Bronchial epithelial cell (primary cell): ENCODE measurements at places on chromosomes 2 and 18.
A peak's percentile ranks its signal among the peaks of the same experiment; 100 is the strongest.

DNA sequence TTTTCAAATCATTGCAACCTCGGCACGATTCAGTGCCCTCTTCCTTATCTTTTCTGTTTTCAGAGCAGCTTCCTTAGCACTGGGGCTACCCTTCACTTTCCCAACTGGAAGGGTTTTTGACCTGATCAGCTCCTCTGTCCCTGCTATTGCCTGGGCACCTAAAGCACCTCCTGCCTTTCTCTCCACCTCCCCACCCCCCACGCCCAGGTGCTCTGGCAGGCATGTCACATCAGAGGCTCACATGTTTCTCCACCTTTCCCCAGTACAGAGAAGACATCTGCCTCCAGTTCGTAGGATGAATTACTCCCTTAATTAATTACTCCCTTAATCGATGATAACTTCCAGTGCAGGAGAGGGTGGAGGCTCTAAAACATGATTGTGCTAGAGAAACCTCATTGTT is 88.7 kb upstream of the LCLAT1 start:
- no peak for DNase-seq

DNA sequence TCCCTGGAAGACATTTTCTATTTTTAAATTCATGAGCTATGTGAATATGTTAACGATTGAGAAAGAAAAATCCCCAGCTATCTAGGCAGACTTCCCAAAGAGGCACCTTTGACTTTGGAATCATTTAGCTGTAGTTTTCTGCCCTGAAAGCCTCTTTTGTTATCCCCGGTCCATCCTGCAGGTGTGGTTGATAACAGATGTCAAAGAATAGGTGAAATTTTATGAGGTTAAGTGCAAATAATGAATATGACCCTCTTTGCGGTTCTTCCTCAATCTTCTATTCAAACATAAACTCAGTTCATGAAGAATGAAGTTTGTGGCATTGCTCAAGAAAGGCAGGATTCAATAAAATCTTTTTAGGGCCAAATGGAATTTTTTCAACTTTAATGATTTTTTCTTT is 51.6 kb upstream of the ATP8B1 start:
- no peak for DNase-seq

- no peak for DNase-seq
Observed at GRCh38 chr2:73994178-73994831, 9.6 kb downstream of the TET3 start.

- no peak for DNase-seq
Observed at GRCh38 chr2:224175538-224175937, 136.5 kb upstream of the SERPINE2 start.

DNA sequence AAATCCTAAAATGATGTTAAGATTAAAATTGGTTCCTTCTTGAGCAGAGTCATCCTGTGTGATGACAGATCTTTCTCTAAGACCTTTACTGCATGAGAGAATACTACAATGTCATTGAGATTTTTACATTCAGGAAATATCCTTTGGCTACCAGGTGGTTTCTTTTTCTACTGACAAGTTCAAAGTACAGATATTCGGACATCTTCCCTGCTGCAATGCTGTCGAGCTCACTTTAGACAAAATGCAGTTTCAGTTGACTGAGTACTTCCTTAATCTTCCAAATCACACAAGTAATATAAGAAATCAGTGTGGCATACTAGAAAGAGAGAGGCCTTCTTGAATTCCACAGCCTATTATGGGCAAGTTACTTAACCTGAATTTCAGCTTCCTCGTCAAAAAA is 207.9 kb upstream of the ACVR2A start:
- DNase-seq: no peak

- DNase-seq: peak; percentile 46
Observed at GRCh38 chr18:70228536-70228935, 23.0 kb upstream of the RTTN start.

GRCh38 chr2:230203110-230203676 is 16.6 kb downstream of the SP110 start:
- DNase-seq: no peak

DNA sequence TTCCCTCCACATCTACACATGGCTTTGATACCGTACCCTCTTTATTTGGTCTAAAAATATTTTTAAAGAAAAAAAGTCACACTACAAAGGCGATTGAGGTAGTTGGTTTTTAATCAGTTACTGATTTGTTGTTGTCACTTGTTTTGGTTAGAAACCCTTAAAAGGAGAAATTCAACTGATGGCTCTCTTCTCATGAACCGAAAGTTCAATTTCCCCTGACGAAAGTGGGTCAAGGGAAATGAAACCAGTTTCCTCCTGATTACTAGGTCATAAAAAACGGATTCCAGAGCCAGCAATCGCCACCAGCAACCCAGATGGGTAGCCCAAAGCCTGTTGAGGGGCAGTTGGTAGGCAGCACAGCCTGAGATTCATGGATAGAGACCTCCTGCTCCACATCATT is 63.2 kb downstream of the DLGAP1 start:
- DNase-seq: no peak
